CD4-positive, CD25-positive, alpha-beta regulatory T cell (primary cell): ENCODE measurements at places on chromosomes 3 and 15.

DNA sequence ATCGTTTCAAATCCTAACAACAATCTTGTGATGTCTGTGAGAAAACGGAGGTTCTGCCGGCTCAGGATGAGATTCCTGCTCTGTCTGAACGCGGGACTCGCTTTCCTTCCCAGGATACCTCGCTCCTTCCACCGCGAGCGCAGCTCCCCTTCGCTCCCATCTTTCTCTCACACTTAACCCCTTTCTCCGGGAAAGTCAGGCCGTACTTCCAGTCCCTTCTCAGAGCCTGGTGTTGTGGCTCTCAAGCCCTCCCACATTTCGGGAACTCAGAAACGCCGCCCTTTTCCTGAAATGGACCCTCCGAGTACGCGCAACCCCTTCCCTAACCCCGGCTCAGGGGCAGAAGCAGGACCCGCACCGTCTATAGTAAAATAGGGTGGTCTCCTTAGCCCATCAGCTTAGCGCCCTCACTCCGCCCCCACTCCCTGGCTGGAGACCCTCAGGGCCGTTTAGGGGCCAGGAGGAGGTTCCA lies 378 bp upstream of the FEM1B start:
- DNase-seq: no peak

- no peak for DNase-seq
Observed at GRCh38 chr15:69855258-69856000, 242.3 kb downstream of the TLE3 start.

DNA sequence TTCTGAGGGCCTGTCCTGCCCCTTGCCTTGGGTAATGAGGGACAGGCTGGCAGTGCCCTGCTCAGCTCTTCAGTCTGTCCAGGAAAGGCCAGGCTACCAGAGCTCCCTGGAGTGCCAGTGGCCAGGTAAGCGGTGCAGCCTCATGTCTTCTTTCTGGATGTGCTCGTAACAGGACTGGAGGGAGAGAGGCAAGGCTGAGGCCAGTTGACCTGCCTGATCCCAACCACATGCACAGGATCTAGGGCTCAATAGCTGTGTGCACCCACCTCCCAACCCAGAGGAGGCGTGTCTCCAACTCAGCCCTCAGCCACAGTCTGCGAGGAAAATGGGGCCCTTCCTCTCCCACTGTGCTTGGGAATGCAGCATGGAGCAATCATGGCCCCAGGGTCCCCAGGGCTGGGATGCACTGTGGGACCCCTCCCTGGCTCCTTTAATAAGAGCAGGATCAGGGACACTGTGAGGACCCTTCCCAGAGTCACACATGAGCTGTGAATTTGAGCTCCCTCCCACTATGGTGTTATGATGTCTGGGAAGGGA lies 22.5 kb downstream of the ALS2CL start:
- no peak for DNase-seq

DNA sequence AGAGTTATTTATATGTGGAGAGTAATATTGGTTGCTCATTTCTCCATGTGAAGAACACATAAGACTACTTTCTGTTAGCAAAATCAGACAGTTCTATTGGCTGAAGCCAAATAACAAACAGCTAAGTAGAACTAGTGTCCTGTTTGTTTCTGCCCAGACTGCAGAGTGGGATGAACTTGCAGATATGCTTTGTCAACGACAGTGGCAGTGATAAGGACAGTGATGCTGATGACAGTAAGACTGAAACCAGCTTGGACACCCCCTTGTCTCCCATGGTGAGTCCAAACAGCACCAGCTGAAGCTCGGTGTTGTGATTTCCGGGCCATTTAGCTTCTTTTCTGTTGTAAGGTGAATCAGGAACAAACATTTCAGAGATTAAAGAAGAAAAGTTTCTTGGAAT lies 102.6 kb upstream of the IL12A start:
- no peak for DNase-seq

GRCh38 chr3:167892205-167892604 lies 156.7 kb downstream of the SERPINI1 start:
- no peak for DNase-seq

DNA sequence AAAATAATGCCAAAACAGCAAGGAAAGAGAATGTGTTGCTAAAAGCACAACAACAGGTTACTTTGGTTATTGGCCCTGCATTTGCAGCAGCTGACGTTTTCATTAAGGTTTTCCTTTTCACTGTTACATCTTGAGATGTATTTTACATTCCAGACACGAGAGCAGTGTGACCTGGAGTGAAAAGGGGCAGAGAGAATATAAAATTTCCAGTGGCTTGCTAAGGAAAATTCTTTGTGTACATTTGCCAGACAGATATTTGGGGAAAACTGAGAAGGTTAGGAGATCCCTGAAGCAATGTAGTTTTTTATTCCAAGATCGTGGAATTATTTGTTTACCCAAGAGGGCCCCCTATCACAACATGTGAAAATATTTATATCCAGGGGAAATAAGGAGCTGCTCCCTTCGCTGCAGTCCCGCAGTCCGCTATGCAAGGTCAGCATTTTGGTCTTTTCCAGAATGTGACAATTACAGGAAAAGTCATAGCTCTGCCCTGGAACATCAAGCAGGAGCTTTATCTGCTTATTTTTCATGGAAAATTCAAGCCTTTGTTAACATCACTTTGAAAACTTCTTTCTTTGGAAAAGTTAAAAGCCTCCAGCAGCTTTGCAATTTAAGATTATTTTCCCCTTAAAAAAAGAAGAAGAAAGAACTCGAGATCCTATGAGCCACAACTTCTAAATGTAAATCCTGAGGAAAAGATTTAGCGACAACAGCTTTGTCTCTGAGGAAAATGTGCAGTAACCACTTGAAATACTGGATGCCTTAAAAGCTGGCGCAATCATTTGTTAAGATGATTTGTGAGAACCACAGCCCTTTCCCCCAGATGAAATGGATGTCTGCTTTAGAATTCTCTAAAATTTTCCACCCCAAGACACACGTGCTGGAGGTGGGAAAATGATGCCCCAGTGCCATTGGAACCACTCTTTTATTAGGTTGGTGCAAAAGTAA lies 256.4 kb upstream of the TPM1 start:
- no peak for DNase-seq

GRCh38 chr3:50466177-50466576 lies 37.3 kb downstream of the CACNA2D2 start:
- no peak for DNase-seq

GRCh38 chr15:66169023-66169422 lies 84.5 kb downstream of the MEGF11 start:
- DNase-seq: no peak

DNA sequence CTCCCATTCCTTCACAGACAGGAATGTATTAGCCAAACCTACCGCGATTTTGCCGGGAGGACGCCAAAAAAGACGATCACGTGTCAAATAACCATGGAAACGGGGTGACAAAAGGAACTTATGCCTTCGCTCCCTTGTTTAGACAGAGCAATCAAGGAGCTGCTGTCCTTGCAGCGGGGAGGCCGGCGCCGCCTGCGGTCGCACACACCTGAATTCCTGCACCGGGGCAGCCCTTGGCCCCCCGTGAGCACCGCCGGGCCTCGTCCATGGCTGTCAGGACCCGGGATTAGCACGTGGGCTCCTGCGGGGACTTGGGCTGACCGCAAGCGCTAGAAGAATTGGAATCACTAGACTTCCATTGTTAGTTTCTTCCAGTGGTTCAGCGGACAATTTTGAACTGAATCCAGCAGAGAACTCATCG lies 193.1 kb downstream of the SHQ1 start:
- DNase-seq: no peak

DNA sequence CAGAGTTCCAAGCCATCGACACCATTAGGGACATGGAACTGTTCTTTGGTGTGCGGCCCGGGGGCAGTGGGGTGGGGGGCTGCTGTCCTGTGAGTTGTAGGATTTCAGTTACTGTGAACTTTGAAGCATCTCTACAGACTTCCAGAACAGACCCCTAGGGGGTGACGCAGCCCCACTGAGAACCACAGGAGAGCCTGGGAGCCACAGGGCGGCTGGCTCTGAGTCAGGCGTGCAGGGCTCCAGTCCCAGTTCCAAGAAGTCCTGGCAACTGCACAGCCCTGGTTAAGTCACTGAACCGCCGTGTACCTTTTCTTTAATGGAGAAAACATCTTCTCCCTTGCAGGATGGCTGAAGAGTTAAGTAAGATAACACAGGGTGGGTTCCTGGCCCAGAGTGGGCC lies 23.5 kb upstream of the LRTM1 start:
- no peak for DNase-seq

- no peak for DNase-seq
Observed at GRCh38 chr3:40574050-40574449, 49.3 kb downstream of the ZNF621 start.
